ENCODE measurements at places on chromosomes 5 and 9. TPM values are rescaled to one million over a fixed set of nuclear protein-coding genes. Genes with fewer than 3 reads are reported as not detected.

The ACOT12 gene
- not detected for total RNA-seq

DNA sequence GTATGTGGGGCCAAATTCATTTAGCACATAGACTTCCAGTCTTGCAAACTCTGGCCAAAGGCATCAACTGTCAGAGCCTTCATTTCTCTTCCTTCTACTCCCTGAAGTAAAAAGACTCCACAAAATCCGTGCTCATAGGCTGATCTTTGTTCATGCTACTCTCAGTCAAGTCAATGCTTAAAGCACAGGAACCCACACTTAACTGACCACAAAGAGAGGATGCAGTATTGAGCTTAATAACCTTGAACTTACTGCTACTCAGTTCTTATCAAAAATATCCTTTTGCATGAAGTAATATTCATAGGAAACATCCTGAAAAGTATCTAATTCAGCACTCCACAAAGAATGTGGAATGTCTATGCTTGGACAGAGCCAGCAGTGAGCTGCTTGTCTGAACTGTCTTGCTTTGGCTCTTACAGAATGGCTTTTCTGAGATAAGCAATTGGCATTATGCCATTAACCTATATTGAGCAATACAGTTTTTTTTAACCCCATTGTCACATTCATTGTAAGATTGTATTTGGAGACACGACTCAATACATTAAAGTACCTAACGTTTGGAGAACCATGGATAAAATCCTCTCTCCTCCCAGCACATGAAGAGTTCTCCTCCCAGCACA, 21.7 kb downstream of the LPAR1 start:
- no peak for DNase-seq

GRCh38 chr5:65840071-65840470, 86.3 kb upstream of the ERBIN start:
- DNase-seq, result no peak

The VDAC1 gene
- 234 TPM for total RNA-seq

The NUTM2F gene
- 0.09 TPM for total RNA-seq

GRCh38 chr9:136153381-136154065, 34.8 kb upstream of the TMEM250 start:
- DNase-seq, result no peak

The NIPAL4 gene
- total RNA-seq, result not detected

- no peak for DNase-seq
These were observed 103.5 kb upstream of the DPYSL3 start for GRCh38 chr5:147613359-147613758.

The LCN2 gene
- not detected for total RNA-seq

- DNase-seq, result no peak
These were observed 33.1 kb downstream of the DBH start for GRCh38 chr9:133669182-133669801.

- no peak for DNase-seq
These were observed 137.6 kb downstream of the CMYA5 start for GRCh38 chr5:79827159-79827629.

The PLAC8L1 gene
- total RNA-seq, result 1.8 TPM

- no peak for DNase-seq
These were observed 174.9 kb upstream of the MVB12B start for GRCh38 chr9:126151686-126152134.

The NME5 gene
- total RNA-seq, result 8.4 TPM

GRCh38 chr9:99046542-99047071, 58.3 kb upstream of the TGFBR1 start:
- DNase-seq, result no peak

DNA sequence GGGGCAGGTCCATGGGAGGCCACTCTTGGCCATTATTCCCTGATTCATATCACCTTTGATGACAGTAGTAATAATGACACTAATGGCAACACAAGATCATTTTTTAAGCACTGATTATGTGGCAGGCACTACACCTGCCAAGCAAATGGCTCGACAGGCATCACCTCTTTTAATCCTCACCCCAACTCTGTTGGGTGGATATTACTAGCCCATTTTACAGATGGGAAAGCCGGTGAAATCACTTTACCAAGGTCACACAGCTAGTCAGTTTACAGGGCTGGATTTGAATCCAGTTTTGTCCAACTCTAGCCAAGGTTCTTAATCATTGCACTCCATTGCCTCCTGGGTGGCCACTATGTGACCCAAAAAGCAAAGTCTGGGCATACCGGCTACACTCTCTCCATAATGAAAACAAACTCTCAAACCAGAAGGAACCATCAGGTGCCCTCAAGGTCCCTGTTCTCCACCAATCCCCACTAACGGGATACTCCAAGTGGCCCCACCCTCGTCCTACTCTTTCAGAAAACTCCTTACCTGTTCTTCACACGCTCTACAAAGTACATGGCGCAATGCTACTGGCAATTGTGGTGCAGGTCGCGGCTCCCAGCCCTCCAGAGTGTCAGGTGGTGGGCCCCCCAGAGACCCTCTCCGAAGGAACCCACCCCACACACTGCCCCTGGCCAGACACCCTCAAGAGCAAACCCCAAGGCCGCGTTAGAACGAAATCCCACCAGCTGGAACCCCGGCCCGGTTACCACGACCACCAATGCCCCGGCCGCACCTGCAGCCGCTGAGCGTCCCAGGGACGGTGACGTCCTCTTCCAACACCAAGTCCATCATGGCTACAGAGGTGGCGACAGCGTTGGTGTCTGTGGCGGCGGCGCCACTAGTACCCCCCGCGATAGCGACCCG, 572 bp downstream of the CDK5RAP2 start:
- DNase-seq, result no peak

GRCh38 chr5:76720988-76721569, 5.2 kb downstream of the F2R start:
- DNase-seq, result no peak

DNA sequence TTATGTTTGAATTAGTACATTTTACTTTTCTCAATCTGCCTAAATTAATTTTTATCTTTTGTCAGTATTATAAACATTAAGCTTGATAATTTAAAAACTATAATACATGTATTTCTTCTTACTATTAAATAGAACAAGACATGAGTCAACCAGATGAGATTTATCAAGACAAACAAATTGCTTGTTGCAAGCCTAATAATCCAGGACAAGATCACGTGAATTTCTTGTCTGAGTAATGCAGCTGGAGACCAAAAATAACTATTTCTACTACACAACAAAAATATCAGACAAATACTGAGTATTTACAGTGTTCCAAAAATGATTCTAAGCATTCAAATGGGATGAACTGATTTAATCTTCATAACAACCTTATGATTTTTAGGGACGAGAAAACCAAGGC, 339.1 kb upstream of the PRR16 start:
- no peak for DNase-seq

The FAM221B gene
- total RNA-seq, result 0.19 TPM

DNA sequence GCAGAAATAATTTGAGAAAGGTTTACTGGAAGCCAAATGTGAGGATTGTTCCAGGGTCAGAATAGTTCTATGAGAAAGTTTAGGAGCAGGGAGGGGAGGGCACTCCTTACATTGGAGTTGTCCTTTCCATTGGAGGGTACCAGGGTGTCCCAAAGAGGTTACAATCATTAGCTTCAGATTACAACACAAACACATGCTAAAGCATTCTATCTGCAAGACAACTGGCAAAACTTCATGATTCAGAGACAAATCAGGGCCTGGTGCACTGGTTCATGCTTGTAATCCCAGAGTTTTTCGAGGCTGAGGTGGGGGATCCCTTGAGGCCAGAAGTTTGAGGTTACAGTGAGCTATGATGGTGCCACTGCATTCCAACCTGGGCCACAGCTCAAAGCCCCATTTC, 51.8 kb downstream of the NSUN2 start:
- DNase-seq, result no peak

DNA sequence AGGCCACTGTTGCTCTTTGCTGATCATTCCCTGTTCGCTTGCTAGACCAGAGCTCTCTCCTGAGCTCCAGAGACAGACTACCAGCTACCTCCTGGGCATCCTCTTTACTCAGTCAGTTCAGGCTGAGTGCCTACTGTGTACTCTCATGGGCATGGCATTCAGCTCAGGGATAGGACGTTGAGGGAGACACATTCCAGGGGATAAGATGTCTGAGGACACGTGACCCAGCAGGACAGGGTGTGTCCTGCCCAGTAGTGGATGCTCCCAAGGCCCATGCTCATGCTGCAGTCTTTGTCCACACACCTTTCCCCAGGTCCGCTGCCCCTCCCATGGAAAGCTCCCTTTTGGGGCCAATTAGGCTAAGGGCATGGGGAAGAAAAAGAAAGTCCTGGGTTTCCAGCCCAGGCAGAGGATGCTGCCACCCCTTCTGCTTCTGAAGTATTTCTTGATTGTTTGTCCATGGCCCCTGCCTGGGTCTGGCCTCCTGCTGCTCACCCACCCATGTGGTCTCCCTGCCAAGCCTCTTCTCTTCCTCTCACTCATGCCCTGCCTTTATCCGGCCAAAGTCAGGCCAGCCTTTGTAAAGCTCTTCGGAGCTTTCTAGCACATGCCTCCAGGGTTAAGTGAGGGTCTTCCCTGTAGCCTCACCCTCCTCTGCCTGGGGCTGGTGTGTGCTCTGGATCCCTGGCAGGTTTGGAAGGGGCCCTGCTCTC, 60.5 kb upstream of the PITX1 start:
- no peak for DNase-seq

GRCh38 chr5:87122151-87122977, 145.3 kb upstream of the RASA1 start:
- no peak for DNase-seq

GRCh38 chr5:3424946-3425345, 170.7 kb upstream of the IRX1 start:
- DNase-seq, result no peak

The PCDHB12 gene
- total RNA-seq, result 3.1 TPM

DNA sequence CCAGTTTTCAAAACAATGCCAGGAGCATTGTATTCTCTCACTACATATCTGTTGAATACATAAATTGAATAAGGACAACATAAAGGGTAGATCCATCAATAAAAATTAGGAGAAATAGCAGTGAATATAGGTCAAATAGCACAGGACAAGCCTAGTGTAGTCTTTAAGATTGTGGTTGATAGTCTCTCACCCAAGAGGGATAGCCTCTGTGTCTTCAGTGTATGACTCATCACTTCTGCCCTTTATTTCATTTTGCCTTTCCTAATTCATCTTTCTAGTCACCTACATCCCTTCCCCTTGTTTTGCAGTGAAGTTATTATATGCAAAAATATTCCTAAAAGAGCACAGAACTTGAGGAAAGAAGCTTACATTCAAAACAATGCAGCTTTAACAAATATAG, 335.0 kb upstream of the TUSC1 start:
- no peak for DNase-seq

DNA sequence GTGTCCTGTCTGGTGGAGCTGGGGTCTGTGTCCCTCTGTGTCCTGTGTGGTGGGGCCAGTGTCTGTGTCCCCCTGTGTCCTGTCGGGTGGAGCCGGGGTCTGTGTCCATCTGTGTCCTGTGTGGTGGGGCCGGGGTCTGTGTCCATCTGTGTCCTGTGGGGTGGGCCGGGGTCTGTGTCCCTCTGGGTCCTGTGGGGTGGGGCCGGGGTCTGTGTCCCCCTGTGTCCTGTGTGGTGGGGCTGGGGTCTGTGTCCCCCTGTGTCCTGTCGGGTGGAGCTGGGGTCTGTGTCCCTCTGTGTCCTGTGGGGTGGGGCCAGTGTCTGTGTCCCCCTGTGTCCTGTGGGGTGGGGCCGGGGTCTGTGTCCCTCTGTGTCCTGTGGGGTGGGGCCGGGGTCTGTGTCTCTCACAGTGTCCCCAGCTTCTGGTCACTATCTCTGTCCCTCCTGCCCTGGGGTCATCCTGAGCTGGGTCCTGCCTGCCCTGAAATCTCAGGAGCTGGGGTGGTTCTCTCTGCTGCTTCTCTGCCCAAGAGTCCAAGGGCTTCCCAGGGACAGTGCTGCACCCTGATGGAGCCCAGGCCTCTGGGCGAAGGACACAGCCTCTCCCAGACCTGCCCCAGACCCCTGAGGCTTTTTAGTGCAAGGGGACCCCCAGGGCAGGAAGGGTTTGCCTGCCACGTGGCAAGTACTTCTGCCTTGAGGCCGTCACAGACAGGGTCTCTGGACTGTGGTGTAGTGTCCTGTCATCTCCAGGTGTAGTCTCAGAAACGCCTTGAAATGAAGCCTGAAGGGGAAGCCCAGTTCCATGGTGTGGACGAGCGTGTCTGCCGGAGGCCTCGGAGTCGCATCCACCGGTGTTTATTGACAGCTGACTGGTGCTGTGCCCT, 131.3 kb downstream of the RXRA start:
- DNase-seq, result no peak

- DNase-seq, result no peak
These were observed 5.4 kb downstream of the PUM3 start for GRCh38 chr9:2838371-2839000.

GRCh38 chr5:68419081-68419636, 203.6 kb downstream of the PIK3R1 start:
- no peak for DNase-seq

DNA sequence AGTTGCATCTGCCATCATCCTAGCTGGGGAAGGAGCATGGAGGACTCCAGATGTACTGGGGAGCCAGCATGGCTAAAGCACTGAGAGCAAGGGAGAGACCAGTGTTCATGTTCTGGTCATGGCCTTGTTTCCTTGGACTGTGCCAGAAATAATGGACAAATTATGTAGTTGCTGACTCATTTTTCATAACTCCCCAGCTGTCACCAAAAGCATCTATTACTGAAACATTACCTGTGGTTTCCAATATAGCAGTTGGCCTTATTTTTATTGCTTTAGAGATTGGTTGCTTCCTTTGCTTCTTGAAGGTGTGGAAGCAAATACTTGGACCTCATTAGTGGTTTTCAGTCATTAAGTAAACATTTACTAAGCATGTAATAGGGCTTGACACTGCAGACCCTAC, 11.3 kb downstream of the RALGPS1 start:
- no peak for DNase-seq

- DNase-seq, result no peak
These were observed 30.4 kb downstream of the CAMK4 start for GRCh38 chr5:111254613-111255012.

- no peak for DNase-seq
These were observed 583.6 kb downstream of the TMEM38B start for GRCh38 chr9:106277966-106278365.

GRCh38 chr5:67160985-67161384, 35.6 kb downstream of the CD180 start:
- DNase-seq, result no peak

DNA sequence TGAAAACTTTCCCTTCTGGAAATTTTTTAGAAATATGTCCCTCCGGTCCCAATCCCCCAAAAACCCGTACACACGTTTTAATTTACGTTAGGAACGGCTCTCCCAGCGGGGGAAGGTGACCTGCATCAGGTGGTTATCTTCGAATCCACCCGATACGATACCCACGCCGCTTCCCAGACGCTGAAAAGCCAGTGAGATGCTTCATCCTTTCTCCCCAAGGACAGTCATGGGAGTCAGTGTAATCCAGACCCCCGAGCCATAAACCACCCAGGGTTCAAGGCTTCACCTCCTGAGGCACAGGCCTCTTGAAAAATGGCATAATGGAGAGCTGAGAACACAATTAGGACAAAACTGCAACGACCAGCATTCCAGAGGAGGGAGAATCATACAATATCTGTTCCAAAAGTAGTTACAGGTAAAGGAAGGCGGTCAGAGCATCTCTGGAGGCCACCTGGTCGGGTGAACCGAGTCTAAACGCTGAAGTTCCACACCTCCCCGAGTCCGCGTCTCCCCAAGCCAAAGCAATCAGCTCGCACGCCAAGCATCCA, 857 bp downstream of the FAM169A start:
- DNase-seq, result no peak

GRCh38 chr5:115962239-115962564, at the start of gene LVRN:
TSS of gene LVRN (plus strand) at chr5:115962475. CDS start at chr5:115962618, 143 bp downstream.
- no peak for DNase-seq

The TRPM3 gene
- total RNA-seq, result 1.4 TPM

GRCh38 chr9:129494113-129494789, 126.7 kb downstream of the C9orf50 start:
- DNase-seq, result no peak

The GRM6 gene
- total RNA-seq, result not detected

The OR1Q1 gene
- not detected for total RNA-seq

The MORN5 gene
- total RNA-seq, result not detected

Measured in neural crest cell (in vitro differentiated cells).